Osteocyte (in vitro differentiated cells): ENCODE measurements at places on chromosomes 6 and 20. TPM values are rescaled to one million over a fixed set of nuclear protein-coding genes. Genes with fewer than 3 reads are reported as not detected.

The BFSP1 gene
- 12.6 and 13.8 TPM in 2 replicates for total RNA-seq

DNA sequence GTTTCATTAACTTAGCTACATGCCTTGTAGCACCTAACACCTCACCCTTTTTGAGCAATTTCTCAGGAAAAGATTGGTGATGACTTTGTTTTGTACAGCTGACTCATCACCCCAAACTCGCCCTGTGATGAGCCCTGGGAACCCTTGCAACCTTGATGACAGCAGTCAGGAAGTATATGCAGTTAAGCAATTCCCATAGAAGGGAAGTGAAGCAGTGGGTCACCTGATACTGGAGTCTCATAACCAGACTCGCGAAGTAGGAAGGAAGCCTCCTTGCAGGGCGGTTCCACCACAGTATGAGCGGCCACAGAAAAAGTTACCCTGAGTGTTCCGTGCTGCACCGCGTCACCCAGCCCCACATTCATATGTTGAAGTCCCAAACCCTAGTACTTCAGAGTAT, 82.0 kb upstream of the EDN1 start:
- DNase-seq = no peak

- no peak for DNase-seq
These were observed 66.7 kb downstream of the CD164 start for GRCh38 chr6:109315341-109316110.

The TREML2 gene
- total RNA-seq = not detected in 2 replicates

The PRR18 gene
- total RNA-seq = not detected in 2 replicates

The PRDM13 gene
- not detected in 2 replicates for total RNA-seq

The SIRPA gene
- 12.4 and 13.0 TPM in 2 replicates for total RNA-seq

DNA sequence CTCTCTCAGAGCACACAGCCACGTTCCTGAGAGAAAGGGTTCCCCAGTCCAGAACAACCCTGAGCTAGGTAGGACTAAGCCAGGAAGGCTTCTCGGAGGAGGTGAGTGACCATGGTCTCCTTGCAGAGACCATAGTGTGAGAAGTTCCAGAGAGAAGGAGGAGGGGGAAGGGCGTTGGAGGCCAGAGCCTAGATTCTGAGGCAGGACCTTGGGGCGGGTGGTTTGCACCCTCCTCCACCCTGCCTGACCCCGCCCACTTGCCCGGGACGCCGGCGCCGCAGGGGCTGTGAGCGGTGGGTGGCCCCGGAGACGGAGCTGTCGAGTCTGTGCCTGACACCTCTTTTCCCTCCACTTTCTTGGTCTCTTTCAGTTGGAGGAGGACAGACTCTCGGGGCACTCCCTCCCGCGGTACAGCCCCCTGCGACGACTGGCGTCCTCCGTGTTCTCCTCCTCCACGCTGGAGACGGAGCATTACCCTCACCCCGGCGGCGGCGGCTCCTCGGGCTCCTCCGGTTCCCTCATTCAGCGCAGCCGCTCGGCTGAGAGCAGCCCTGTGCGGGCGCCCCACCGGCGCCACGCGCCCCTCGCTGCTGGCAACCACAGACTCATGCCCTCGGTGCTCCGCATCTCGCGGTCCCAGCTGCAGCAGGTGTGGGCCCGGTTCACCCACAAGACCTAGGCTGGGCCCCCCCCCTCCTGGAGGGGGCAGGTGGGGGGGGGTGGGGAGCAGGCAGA, 26.2 kb downstream of the TTBK1 start:
- DNase-seq = no peak

DNA sequence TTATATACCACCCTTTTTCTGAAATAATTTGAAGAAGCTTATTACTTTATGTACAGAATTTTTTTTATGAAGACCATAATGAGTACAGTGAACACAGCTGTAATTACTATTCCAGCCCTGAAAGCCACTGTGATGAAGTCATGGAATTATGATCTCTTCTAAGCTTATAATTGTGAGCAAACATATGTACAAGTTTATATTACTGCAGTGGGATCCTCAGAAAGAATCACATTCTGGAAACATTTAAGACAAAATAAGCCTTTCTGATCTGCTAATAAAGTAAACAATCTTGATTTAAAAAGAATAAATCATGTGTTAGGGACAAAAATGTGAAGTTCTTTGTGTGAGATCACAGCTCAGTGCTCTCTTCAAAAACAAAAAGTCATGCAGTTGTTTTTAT, 560.4 kb downstream of the CD109 start:
- DNase-seq = no peak

- no peak for DNase-seq
These were observed 60.2 kb downstream of the GNAS-AS1 start for GRCh38 chr20:58790454-58790853.

The SCGN gene
- total RNA-seq = not detected in 2 replicates

The PRDM1 gene
- total RNA-seq = 0.29 TPM in 1 of 2 replicates, not detected in the other

- DNase-seq = peak; percentile 98
These were observed at the start of gene GTF2H4 for GRCh38 chr6:30907758-30908591. Gene GTF2H4, plus strand, starts transcription at chr6:30908207.

The LY6G6C gene
- total RNA-seq = not detected in 2 replicates

DNA sequence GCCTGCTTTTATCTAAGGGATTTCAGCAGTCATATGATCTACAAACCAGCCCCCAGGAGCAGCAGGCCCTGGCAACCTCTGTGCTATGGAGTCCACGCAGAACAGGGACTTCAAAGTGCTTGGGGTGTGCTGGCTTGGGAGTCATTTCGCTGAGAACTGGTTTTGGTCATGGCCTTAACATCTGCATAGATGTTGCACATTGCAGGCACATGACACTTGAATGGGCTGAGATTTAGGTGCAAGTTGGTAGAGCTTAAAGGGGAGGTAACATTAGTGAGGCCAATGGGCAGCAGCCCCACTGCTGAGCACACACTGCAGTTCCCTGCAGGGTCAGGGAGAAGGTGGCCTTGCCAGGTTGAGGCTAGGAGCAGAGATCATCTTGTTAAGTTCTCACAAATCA, 43.6 kb downstream of the RREB1 start:
- peak; percentile 36 for DNase-seq

- no peak for DNase-seq
These were observed 27.1 kb downstream of the BCAS1 start for GRCh38 chr20:54043076-54043967.

DNA sequence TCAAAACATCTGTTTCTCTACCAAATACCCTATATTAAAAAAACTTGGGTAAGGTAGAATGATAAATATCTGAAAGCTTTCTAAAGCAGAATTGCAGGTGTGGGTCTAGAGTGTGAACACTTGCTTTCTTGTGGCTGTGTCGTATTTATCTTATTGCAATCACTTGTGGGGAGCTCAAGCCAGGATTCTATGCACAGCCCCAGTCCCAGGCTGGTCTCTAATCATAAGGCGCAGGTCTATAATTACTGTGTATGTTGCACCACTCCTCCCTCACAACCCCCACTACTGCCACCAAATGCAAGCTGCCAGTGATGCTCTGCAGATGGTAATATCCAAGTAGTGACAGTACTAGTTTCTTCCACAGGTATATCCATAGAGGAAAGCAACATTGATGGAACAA, 2.2 kb upstream of the E2F3 start:
- DNase-seq = no peak

GRCh38 chr6:44571510-44571909, 184.0 kb downstream of the CDC5L start:
- DNase-seq = no peak

The C6orf52 gene
- 0.73 and 0.84 TPM in 2 replicates for total RNA-seq
